ENCODE measurements at places on chromosomes 6 and 20.
A peak's percentile ranks its signal among the peaks of the same experiment; 100 is the strongest.

- peak; percentile 65 for DNase-seq
Observed at GRCh38 chr20:51712501-51713212, 55.5 kb downstream of the ATP9A start.

- peak; percentile 91 for DNase-seq
Observed at GRCh38 chr6:164098857-164099267, 684.3 kb downstream of the QKI start.

GRCh38 chr6:132548746-132549463 lies 3.6 kb upstream of the TAAR8 start:
- DNase-seq, result no peak

DNA sequence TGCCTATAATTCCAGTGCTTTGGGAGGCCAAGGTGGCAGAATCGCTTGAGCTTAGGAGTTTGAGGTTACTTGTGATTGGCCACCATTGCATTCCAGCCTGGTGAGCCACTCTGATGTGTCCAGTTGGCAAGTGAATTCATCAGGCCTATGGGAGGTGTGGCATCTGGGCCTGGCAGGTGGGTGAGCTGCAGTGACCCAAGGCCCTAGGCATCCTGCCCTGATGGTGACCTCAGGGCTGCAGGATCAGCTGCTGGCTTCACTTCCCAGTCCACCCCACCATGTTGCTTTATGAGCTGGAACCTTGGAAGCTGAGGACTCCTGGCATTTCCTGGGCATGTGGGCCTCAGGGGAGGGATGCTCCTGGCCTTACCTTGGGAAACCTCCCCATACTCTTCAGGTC lies 20.5 kb downstream of the RSPH9 start:
- DNase-seq, result no peak

DNA sequence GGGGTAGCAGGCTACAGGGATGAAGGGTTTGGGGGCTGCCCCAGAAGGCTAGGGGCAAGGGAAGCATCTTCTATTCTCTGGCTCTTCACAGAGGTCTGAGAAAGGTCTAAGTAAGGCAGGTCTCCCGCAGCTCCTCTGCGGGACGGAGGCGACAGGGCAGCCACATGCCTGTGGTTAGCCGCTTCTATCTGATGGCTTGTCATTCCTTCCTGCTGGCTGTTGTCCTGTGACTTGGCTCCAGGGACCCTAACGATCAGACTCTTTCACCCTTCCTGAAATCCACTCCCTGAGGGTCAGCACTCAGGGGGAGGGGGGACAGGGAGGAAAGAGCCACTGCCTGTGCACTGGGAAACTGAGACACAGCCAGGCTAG lies 673 bp downstream of the CST7 start:
- DNase-seq, result no peak

- no peak for DNase-seq
Observed at GRCh38 chr20:22732751-22733150, 148.4 kb upstream of the FOXA2 start.

DNA sequence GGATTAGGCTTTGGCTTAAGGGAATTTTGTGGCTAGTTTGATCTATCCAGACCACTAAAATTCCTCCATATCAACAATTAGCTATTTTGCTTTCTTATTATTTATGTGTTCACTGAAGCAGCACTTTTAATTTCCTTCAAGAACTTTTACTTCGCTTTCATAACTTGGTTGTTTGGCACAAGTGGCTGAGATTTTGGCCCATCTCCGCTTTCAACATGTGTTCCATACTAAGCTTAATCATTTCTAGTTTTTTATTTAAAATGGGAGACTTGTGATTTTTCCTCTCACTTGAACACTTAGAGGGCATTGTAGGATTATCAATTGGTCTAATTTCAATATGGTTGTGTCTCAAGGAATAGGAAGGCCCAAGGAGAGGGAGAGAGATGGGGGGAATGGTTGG lies 102.4 kb upstream of the HSF2 start:
- no peak for DNase-seq

- DNase-seq, result no peak
Observed at GRCh38 chr6:4496284-4496683, 279.9 kb upstream of the CDYL start.

- DNase-seq, result no peak
Observed at GRCh38 chr6:131685266-131685780, 15.9 kb downstream of the OR2A4 start.

DNA sequence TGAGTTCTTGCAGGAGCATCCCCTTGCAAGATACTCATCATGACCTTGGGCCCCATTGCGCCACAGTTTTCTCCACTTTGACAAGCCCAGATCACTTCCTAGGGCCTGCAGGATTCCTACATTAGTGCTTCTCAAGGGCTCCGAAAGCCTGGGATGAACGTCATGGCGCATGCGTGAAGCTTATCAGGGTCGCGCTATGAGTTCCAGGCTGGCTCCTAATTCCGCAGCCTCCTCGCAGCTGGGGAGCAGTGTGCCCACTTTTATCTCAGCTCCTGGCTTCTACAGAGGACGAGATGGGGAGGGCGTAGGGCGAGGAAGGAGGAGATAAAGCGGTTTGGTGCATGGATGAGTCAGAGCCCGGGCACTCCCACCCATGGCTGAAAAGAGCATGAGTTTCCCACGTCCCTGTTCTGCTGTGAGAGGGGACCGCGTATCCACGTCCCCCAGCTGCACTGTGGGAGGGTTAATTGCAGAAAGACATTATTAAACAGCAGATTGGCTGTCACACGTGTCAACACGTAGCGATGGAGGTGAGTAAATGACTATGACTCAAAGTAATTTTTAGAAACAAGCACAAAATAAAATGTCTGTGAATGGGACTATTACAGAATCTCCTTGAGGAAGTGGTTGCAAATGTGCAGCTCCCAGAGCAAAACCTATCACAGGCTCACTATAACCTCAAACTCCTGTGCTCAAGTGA lies 72.9 kb upstream of the DSP start:
- DNase-seq, result peak; percentile 31

DNA sequence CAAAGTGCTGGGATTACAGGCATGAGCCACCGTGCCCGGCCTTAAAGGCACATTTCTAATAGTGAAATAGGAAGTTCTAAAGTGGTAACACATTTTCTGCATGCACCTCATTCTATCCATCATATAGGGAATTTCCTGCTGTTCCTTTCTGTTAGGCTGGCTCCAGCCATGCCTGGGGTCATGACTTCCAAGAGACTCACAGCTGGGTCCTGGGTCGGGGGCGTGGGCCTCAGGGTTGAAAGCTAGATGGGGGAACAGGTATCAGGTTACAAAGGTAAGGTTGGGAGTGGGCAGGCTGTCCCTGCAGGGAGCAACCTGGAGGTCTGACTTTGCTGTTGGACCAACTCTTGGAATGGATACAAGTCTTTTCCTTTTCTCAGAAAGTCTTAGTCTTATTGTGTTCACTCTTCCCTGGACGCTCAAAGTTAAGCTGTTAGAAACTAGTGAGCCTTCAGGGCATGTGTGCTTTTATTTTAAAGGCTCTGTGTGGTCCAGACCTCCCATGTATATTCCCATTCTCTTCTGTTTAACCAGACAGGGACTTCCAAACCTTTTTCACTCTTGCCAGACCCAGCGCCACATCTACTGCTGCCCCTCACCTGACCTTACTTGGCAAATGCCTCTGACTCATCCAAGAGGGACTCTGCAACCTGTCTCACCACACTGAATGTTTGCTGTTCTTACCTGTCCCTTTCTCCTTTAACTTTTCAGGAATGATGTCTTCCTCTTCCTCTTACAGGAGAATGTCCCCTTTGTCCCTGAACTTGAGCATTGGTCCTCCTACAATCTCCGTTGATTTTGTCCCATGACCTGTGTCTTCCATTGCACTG lies 64.4 kb downstream of the TMEM170B start:
- no peak for DNase-seq

DNA sequence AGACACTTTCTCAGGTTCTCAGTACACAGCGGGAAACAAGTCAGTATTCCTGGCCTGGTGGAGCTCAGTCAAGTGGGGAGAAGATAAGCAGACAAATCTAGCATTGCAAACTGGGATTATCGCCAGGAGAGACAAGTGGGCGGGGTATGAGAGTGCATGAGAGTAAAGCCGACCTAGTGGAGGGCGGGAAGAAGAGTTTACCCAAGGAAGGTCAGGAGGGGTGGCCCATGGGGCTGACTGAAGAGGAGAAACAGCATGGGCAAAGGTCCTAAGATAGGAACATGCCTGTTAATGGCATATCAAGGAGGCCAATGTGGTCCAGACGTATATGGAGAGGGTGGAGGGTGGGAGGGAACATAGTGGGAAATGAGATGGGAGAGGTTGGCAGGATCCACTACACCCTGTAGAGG lies 12.4 kb upstream of the CSNK2A1 start:
- DNase-seq, result no peak

- no peak for DNase-seq
Observed at GRCh38 chr20:8647961-8648441, 420.9 kb upstream of the PLCB4 start.

DNA sequence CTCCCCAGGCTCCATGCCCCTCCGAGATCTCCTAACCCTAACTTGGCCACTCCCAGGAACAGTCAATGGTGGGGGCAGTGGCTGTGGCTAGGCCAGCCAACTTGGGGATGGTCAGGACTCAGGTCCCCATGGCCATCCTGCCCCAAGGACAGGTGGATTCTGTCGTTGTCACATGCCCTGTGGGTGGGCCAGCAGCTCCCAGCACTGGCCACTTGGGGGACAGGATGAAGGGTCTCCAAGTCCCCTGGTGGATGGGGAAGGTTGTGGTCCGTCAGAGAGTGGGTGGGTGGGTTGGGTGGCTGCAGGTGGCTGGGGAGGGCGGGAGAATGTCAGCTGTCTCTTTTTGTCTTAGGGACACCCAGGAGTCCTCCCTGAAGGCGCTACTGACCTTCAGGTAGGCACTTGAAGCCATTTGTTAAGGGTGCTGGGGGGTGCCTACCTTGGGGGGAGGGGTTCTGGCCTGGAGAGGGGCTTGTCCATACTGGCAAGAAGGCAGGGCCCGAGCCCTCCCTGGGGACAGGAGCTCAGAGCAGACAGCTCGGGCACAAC lies 5.5 kb downstream of the COL9A3 start:
- DNase-seq, result no peak

DNA sequence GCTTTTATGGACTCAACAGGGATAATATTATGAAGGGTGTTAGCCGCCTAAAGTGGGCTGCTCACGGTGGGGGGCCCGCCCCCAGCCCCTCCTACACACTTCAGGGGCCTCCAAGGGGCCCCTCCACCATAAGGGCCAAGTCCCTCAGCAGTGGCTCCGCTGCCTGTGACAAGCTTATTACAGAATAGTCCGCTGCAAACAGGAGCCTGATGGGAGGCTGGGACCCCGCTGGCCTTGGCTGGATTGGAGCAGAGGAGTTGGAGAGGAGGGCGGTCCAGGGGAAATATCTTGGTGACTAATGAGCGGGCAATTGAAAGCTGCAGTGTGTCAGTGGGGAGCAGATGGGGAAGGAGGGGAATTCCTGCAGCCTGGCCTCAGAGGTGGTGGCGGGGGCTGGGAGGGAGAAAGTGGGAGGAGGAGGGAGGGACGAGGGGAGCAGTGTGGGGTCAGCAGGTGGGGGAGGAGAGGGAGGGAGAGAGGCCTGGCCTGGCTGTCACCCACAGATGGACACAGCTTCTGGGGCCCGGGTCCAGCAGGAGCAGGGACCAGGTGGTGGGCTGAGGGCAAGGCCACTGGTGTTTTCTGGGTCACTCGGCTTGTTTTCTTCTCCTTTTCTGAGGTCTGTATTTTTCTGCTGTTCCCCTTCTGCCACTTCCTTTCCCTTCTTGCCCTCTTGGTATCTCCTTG lies 57.6 kb upstream of the FOXP4 start:
- DNase-seq, result peak; percentile 95

DNA sequence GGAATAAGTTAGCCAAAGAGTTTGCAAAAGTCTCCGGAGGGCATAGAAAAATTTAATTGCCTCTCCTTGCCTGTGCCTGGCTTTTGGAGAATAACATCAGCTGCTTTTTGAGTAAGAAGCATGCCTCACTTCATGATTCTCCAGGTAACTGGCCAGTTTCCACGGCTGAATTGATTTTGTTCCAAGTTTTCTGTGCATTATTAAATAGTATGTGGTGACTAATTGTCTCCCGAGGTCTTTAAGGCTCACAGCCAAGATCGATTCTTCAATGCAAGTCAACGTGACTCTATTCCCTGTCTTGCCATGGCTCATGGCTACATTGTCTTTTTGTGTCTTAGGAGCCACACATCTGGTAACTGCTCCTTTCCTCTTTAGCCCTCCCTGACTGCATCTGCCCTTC lies 54.2 kb downstream of the CNR1 start:
- no peak for DNase-seq

- DNase-seq, result no peak
Observed at GRCh38 chr6:137213331-137213740, 5.8 kb downstream of the IFNGR1 start.

DNA sequence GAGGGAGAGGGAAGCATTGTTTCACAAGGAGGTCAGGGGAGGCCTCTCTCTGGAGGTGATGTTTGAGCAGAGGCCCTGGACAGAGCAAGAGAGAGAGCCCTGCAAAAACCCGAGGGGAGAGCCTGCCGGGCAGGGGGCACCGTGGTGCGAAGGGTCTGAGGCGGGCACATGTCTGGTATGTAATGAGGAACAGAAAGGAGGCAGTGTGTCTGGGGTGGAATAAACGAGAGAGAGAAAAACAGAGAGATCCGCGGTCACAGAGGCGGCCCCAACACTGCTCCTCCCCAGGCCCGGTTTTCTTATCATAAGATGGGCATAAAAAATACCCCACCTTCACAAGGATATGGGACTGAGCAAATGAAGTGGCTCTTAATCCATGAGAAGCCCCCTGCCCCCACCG lies 119.2 kb downstream of the PREX1 start:
- DNase-seq, result no peak

DNA sequence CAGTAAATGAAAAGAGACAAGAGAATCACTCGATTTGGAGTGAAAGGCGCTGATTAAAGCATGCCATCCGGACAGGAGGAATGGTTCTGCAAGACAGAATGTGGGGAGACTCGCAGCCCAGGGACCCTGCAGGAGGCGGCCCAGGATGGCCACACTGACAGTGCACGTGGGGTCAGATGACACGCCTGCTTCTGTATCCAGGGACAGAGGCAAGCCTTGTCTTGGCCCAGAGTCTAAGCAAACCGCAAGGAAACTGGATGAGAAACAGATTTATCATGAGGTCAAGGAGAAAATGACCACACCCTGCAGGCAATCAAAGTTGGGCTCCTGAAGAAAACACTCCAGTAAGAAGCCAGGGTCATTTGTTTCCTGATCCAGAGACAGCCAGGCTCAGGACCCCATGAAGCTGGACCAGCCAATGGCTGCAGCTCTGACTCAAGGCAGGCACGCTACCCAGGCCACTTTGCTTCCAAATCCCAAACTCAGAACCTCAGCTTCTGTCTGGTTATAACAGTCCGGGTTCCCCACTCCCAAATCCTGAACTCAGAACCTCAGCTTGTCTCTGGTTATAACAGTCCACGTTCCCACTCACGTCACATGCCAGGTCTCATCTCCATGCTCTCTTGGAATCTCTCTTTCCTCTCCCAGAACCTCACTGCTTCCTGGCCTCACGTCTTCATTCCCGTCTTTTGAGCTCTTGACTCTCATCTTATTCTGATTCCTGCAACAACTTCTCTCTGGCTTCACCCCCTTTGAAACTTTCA lies 144.9 kb upstream of the THBS2 start:
- DNase-seq, result no peak

GRCh38 chr6:113927001-113927400 lies 43.9 kb downstream of the HDAC2 start:
- no peak for DNase-seq
